ENCODE measurements at places on chromosomes 5 and 9. TPM values are rescaled to one million over a fixed set of nuclear protein-coding genes. Genes with fewer than 3 reads are reported as not detected.

Gene SMC2
- total RNA-seq: 8.9 TPM

Gene IL5
- total RNA-seq: not detected

Gene CORO2A
- total RNA-seq: 70.4 TPM

Gene SV2C
- total RNA-seq: 0.36 TPM

DNA sequence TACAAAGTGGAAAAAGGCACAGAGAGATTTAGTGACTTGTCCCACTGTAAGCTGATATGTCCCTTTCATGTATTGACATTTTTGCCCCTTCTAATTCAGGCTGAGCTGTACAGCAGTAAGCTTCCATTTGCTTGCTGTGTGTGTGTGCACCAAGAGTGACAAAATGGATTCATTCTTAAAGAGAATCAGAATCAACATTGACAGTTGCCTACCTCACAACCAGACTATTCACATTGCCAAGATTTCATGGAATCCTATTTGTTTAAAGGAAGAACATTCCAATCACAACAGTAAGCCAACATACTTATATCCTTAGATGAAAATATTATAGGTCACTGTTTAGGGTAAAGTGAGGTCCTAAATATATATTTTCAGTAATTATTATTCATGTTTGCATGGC lies 102.6 kb downstream of the TMEM232 start:
- DNase-seq: no peak
